ENCODE measurements at places on chromosomes 3 and 15.

DNA sequence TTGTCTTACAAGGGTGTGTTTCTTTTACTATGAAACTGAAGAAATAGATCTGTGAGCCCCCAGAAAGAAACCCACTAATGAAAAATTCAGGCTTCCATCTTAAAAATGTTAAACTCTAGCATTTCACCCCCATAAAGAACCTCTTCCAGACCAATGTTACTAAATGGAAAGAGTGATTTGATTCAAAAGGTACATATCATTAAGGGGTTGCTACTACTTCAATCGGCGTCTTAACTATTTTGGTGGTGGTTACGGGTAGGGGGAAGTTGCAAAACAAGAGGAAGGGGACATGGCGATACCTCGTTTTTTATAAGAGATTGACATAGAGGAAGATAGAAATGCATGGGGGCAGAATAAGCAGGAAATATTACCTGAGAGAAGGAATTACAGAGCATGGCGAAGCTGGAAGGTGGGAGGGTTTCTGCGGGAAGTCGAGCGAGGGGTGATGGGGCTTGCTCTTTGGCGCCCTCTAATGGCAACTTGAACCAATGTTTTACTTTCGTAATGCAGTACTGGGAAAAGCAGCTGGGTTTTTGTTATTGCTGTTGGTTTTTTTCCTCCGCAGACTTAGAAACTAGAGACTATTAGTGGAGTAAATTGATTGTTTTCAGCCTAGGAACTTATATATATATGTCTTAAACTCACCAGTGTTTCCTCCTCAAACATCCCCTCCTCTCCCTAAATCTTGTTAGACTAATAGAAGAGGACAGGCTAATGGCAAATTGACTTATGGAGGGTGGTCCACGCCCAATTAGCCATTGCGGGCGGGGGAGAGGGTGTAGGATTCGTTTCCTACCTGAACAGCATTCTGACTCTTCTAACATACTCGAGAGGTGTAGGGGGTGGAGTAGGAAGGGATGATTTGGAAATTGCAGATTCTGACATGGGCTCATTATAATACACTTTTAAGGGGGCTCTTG lies 11.3 kb upstream of the SOX2 start:
- peak; percentile 81 for DNase-seq

DNA sequence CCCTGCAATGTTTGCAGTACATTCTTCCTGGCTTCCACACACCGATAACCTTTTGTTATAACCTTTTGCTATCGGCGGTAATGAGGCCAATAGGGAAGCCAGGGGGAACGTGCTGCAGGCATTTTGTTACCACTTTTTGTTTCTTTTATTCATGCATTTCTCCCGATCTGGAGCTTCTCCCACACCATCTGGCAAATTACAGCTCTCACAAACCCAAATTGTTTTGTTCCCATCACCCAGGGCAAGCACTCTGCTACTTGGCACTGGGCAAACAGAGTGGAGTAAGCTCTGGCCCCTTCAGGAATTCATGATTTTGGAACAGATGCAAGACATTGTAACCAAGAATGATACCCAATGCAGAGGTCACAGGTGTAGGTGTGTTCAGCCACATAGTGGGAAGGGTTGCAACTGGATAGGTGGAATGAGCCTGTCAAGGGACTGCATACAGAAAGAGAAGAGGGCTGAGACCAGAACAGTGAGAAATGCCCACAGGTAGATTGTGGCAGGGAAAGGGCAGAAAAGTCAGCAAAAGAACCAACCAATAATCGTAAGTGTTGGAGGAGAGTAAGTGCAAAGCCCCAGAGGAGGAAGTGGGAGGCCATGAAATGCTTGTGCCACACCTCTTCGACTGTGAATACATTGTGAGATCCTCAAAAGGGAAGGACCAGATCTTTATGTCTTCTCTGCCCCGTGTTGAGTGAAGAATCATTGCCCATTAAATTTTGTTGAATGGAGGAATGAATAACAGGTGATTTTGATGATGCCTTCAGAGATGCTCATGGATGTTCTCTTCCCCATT lies 45.8 kb downstream of the PARP15 start:
- DNase-seq: no peak

DNA sequence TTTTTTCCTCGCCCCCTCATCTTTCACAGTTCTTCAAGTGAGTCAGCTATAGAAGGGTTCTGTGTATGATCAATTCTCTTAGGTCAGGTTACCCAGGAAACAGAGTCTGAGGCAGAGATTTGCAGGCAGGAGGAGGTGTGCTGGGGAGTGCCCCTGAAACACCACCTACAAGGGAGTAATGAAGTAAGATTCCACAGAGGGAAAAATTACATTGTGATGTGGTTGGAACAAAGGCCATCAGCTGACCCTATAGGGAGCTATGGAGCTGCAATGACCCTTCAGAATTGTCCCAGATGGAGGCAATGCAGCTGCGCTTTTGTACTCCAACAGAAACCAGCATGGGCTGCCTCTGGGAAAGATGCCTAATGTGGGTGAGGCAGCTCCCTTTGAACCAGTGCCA lies 142.2 kb upstream of the CNTN3 start:
- no peak for DNase-seq

- no peak for DNase-seq
Observed at GRCh38 chr15:70093070-70093469, 4.6 kb downstream of the TLE3 start.

GRCh38 chr3:29236146-29236840 lies 44.6 kb upstream of the RBMS3 start:
- no peak for DNase-seq

Measured in right renal pelvis (tissue), 4 donors.